CD4-positive, alpha-beta T cell treated with Interleukin-2 at 100 ng/mL for 4 hours (primary cell): ENCODE measurements at places on chromosomes 16 and 17.

DNA sequence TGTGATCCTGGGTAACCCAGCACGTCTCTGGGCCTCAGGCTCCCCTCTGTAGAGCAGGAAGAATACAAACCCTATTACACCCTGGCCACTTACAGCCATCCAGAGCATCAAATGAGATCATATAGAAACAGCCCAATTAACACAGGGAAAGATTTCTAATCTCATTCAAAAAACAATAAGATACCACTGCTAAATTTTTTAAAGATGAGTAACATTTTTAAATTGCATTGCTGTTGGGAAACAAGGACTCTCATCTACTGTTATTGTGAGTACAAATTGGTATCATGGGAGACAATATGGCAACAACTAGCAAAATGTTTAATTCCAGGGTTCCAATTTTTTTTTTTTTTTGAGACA lies 41.1 kb downstream of the SRL start:
- DNase-seq: no peak

- no peak for DNase-seq
These were observed 18.9 kb downstream of the CDH5 start for GRCh38 chr16:66385415-66385814.

- no peak for DNase-seq
These were observed 55.2 kb downstream of the SPAG9 start for GRCh38 chr17:51065466-51065865.

DNA sequence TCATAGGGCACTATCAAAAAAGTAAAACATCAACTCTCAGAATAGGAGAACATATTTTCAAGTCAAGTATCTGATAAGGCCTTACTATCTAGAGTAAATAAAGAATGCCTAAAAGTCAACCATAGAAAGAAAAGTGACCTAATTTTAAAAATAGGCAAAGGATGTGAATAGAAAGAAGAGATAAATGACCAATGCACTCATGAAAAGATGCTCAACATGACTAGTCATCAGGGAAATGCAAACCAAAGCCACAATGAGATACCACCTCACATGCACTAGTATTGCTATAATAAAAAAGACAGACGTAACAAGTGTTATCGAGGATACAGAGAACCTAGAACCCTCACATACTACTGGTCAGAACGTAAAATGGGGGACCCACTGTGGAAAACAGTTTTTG lies 90.8 kb downstream of the DYNLRB2 start:
- DNase-seq: no peak

- DNase-seq: no peak
These were observed 9.2 kb downstream of the DNAH17 start for GRCh38 chr17:78567991-78568390.

GRCh38 chr16:4380119-4381063 lies 8.7 kb downstream of the VASN start:
- no peak for DNase-seq

DNA sequence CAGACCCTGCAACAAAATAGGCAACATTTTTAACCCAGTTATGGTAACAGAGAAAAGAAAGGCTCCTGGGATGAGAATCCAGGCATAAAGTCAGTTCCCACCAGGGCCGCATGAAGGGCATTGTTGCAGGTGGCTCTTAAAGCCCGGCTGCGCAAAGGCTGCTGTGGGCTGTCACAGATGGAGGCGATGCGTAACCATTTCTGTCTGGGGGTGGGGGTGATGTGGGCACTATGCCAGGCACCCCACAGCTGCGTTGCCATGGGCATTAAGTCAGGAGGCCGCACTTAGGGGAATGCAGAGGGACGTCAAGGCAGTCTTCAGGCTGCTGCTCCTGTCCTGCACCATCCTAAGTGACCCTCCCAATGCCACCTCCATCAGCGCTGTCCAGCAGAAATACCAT lies 228.4 kb downstream of the CPPED1 start:
- DNase-seq: no peak

DNA sequence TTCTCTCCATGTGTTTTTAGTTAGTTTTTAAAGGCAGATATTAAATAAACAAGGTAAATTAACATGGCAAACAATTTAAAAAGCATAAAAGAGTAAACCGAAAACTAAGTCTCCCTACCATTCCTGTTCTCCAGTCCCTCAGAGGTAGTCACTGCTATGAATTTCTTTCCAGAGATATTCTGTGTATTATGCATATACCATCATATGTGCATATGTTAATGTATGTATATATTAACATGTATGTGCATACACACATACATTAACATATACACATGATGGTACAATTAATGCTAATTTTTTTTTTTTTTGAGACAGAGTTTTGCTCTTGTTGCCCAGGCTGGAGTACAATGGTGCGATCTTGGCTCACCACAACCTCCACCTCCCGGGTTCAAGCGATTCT lies 32.5 kb downstream of the TANGO6 start:
- no peak for DNase-seq
